ENCODE measurements at places on chromosomes 7 and 10.

DNA sequence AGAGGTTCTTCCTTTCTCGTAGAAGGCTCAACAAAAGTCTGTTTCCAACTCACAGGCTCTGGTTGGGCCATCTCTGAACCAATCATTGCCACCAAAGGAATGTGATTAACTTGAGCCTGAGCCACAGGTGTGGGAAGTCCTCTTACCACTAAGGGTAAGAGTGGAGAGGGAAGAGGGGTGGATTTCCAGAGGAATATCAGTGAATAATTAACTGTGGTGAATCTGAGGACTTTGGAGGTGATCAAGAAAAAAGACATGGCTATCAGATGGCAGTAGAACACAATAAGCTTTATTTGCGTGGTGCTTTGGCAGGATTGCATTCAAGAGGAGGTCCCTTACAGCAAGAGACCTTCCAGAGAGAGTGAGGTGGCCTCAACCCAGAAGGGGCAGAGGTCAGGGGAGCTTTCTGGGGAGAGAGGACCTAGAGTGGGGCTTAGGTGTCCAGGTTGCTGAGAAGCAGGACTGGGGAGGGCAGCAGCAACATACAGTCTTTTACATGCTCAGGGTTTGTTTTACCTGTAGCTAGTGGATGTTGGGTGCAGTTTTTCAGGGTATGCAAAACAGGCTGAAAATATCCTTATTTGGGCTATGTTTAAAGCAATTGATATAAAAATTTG is 61.4 kb downstream of the BBS9 start:
- no peak for DNase-seq

DNA sequence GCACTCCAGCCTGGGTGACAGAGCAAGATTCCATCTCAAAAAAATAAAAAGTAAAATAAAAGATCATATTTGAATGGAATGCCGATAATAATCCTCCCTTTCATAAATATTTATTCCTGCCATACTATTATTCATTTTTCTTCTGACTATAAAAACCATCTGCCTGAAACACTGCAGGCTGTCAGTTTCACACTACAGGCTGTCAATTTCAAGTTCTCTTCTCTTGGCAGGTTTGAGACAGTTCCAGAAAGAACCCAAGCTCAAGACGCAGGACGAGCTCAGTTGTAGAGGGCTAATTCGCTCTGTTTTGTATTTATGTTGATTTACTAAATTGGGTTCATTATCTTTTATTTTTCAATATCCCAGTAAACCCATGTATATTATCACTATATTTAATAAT is 18.2 kb upstream of the AGBL3 start:
- no peak for DNase-seq

- no peak for DNase-seq
These were observed 29.9 kb upstream of the CC2D2B start for GRCh38 chr10:95877881-95878280.

GRCh38 chr10:30728766-30729165 is 99.2 kb upstream of the LYZL2 start:
- DNase-seq, result no peak

- DNase-seq, result no peak
These were observed 73.0 kb downstream of the XRCC2 start for GRCh38 chr7:152602962-152603361.

- DNase-seq, result no peak
These were observed 124.4 kb upstream of the TCERG1L start for GRCh38 chr10:131435760-131436457.

DNA sequence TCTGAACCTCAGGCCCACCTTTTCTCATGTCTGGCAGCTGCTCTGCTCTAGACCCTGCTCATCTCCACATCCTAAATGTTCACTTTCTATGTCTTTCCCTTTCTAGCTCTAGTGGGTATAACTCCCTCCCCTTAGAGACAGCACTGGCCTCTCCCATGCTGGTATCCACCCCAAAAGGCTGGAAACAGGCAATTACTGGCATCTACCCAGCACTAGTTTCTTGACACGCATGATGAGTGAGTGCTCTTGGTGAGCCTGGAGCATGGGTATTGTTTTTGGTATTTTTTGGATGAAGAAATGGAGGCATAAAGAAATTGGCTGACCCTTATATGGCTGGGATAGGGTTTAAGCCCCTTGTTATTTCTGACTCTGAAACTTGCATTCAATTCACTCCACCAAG is 156.0 kb downstream of the EGFR start:
- no peak for DNase-seq

GRCh38 chr10:110190170-110190569 is 17.2 kb upstream of the MXI1 start:
- DNase-seq, result no peak

- DNase-seq, result no peak
These were observed 268.4 kb downstream of the GPR37 start for GRCh38 chr7:124497176-124497575.

- no peak for DNase-seq
These were observed 5.3 kb upstream of the AGR2 start for GRCh38 chr7:16810112-16810511.

DNA sequence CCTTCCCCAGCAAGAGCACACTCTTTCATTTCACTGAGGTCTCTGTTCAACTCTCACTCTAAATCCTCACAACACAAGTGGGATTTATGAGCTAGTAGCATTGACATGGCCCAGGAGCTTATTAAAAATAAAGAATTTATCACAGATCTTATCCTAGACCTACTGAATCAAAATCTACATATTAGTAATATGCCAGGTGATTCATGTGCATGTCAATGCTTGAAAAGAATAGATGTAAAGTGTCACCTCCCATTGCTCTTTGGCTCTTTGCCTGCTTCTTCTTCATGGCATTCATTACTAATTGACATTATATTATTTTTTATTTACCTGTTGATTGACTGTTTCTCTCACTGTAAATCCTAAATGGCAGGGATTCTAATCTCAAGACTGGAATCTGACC is 459.2 kb upstream of the LRRTM3 start:
- DNase-seq, result no peak

DNA sequence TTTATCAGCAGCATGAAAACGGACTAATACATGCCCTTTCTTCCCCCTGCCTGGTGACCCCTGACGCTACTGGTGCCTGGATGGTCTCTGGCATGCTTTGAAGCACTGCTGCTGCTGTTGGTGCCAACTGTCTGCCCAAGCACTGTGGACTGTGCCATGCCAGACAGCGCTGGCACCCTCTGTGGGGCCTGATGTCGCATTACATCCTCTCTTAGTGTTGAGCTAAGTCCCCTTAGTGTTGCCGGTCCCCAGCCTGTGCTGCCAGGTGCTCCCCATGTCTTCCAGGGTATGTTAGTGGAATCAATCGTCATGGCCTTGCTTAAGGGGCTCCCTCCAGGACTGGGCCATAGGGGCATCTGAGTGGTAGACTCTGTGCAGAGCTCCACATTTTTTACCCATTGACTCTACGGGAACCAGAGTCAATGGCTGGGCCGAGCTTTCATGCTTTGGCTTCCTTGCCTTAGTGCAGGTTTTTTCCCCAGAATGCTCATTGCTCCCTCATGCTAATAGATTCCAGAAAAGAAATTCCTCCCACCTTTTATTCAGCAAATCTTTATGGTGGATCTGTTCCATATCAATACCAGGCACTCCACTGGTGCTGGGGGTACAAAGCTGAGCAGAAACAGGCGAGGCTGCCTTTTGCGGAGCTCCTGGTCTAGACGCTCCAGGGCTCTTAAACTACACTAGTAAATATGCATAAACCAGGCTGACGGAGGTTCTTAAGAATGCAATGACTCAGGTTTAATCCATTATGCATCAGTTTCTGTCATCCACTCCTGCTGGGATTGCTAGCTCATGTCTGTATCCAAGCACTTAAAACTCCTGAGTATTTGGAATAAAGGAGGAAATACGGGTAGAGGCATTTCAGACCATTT is 21.8 kb upstream of the MRC1 start:
- no peak for DNase-seq

DNA sequence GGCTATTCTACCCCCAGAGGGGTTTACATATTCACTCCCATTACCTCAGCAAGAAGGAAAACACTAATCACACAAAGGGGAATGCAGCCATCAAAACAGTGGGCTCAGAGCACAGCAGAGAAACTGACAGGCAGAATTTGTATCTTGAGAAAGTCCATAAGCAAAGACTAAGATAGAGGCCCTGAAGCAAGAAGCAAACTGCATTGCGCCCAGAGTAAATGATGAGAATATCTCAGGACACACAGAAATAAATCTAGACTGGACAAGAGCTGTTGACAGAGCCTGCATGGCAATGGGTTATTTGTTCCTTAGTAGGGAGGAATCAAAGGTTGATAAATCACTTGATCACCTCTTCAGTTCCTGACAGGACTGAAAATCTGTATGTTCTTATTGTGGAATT is 440.7 kb upstream of the CELF2 start:
- no peak for DNase-seq

DNA sequence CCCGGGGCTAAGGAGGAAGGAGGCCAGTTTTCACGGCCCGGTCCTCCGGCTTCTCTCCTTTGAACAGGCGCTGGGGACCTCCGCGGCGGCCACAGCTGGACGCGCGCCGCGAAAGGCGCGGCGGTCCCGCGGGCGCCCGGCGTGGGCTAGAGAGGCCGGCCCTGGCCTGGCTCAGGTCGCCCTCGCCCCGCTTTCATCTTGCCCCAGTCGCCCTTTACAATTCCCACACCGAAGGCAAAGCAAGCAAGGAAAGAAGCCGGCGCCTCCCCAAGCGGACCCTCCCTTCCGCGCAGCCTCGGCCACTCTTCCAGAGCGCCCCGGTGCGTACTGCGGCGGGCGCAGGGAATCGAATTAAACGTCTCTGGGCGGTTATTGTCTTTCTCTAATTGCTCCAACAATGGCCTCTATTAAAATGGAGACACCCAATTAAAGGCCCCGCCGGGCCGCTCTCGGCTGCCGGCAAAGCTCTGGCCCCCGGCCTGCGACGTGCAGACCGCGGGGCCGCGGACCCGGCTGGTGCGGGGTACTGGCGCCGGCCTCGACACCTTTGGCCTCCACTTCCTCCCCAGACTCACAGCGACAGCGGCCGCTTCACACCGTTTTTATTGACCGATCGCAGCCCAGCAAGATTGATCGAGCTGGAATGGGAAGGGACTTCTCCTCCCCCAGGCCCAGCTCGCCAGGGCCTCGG is 4.5 kb upstream of the GATA3 start:
- no peak for DNase-seq

GRCh38 chr7:24757353-24758275 is at the start of gene GSDME:
Gene GSDME (minus strand): TSS chr7:24757464. CDS start chr7:24749774, 7,690 bp downstream.
- no peak for DNase-seq

GRCh38 chr7:45880433-45880860 is 7.6 kb upstream of the CCDC201 start:
- DNase-seq, result no peak

DNA sequence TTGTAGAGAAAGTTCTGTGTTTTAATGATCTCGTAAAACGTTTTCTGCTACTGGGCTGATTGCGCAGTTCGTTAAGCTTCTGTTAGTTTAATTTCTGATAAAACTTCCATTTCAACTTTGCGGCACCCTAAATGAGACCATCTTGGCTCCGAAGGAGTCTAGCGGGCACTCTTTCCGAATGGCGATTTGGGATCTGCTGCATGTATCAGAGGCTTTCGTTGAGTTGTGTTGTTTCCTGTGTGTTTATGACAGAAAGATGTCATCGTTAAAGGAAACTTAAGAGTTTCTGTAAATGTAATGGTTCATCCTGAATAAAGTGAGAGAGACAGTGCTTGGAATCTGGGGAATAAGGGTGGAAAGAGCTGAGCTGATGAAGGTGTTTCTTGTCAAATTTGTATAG is 174.7 kb downstream of the TCF7L2 start:
- DNase-seq, result no peak

DNA sequence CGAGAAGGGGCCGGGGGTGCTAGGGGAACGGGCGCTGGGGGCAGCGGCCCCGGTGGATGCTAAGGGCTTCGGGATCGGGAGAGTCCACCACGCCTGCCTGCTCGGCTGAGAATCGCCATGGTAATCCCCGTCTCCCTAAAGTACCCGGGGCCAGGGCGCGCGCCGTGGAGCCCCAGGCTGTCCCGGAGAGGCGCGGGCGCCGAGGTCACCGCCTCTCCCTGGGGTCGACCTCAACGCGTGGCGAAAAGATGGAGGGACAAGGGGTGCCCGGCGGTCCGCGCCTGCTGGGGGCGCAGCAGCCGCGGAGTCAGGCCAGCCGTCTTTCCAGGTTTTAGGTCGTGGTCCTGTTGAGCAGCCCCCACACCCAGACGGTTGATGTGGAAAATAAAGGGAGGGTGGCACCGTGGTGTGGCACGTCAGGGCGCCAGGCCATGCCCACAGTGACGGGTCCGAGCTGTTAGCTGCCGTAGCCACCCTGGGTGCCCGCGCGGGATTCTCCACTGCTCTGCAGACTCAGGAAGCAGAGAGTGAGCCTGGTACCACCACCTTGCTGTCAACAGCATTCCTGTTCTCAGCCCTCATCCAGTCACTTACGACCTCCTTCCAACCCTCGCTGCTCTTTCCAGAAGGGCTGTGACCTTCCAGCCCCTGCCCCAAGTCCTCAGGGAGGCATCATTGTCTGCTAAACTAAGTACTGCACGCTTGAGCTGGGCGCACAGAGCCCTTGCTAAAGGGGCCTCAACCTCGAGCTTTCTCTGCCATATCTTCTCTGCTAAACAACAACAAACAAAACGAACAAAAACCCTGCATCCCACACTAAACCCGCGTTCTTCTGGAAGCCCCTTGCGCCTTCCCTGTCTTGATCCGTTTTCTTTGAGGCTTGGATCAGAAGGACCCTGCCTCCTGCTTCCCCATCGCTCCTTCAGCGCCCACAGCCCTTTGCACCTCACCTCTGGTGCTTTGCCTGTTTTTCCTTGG is 666 bp downstream of the SMKR1 start:
- DNase-seq, result no peak

- DNase-seq, result no peak
These were observed 37.1 kb upstream of the FBXW4 start for GRCh38 chr10:101732096-101732495.

DNA sequence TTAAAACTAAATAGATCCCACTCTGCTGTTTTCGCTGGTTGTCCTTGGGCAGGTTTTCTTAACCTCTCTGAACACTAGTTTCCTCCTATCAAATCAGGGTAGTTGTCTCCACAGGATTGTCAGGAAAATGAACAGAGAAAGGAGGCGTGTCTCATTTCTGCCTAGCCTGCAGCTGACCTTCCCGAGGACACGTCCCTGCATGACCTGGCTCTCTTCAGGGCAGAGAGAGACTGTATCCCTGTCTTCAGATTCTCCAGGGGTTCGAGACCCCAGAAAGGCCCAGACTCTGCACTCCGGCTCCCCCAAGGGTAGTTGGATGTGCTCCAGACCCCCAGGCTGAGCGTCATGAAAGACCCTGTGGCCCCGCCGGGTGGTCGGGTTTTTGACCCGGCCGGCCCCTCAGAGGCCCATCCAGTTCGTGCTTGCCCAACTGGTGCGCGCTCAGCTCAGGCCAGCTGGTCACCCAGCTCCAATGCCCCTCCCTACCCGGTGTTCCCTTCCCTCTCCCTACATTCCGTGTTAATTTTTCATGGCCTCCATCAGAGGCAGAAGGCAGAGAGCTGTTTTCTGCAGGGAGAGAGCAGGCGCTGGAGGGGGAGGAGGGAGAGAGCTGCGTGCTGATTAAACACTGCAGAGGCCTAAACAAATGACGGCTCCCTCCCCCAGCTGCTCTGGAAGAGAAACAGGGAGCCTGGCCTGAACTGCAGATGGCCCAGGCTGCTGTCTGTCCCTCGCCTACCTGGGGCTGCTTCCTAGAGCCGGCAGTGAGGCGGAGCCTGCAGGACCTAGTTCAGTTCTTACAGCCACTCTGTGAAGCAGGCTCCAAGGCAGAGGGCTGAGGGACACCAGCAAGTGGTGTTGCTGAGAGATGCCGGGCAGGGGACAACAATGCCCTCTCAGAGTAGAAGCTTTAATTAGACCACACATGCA is 86.2 kb upstream of the PPIF start:
- peak; percentile 24 for DNase-seq

Measured in NCI-H2081 treated with DMSO at 0.1 percent for 48 hours (cell line).